Right ventricle myocardium inferior (tissue), 1 donor: ENCODE measurements at places on chromosomes 16 and 17. TPM values are rescaled to one million over a fixed set of nuclear protein-coding genes. Genes with fewer than 3 reads are reported as not detected.

GRCh38 chr17:50767030-50767429 is 288 bp downstream of the ANKRD40CL start:
- no peak for DNase-seq

GRCh38 chr17:5500247-5500588 is 13.9 kb downstream of the MIS12 start:
- no peak for DNase-seq

GRCh38 chr16:17377360-17378324 is 93.1 kb downstream of the XYLT1 start:
- DNase-seq, result no peak

DNA sequence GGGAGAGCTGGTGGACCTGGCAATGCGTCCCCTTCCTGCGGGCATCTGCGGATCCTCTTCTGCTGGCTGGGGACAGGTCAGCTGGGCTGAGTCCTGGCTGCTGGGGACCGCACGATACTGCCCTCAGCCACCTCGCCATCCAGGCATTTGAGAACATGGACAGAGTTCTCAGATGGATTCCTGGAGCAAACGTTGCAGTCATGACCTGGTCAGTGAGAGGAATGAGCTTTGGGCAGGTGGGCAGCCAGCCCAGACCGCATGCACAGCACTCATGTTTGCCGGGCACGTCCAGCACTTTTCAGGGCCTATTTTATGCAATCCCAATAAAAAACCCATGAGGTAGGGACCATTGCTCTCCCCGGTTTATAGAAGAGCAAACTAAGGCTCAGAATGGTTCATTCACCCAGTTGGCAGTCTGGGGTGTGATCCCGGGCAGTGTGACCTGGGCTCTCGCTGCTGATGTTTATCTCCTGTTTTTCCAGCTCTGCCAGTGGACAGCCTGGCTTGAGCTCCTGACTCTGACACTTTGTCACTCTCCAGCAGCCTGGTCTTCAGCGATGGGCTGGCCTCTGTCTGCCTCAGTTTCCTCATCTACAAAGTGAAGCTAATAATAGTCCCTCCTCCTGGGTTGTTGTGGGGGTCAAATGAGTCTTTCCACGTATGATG is 294.7 kb downstream of the IRF8 start:
- DNase-seq, result no peak

DNA sequence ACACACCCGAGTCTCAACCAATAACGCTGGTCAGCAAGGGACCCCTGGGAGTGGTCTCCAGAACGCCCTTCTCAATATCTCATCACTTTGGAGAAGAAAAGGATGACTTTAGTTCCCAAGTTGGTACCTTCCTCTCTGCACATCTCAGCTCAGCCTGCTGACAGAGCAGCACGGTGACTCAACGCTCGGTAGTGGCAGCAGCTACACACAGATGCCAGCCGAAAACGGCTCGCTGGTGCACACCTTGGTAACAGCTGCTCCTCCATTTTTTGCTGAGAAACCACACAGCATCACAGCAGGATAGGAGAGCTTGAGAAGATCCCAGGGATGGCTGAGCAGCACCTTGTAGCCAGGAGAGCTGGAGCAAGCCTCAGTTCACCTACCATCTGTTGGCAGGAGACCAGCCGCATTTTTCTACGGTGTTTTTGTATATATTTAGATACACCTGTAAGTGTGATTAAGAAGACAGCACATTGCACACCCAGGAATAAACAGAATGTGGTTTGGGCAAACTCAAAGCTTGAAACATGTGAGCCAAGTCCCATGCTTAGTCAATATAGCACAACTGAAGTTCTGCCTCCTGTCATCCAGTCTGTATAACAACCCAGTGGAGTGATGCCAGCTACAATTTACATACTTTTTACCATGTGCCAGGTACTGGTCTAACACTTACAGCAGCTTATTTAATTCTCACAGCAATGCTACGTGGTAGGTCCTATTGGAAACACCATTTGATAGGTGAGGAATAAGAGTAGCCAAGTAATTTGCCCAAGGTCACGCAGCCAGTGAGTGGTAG is 83.8 kb upstream of the ERCC4 start:
- DNase-seq, result no peak

DNA sequence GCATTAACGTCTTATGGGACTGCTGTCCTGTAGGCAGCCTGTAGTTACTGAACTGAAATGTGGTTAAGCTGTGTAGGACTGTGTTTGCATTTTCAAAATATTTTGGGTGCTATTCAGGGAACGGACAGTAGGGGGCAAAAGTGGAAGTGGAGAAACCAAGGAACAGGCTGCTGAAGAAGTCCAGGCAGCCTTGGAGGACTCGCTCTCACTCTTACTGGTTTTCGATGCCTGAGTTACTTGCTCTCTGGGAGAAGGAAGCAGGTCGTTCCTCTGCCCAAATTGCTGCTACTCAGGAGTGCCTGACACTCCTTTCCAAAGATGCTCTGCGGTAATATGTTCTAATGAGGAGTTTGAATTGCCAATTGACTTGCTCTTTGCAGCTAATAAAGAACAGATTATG is 64.5 kb upstream of the RBFOX1 start:
- DNase-seq, result no peak

DNA sequence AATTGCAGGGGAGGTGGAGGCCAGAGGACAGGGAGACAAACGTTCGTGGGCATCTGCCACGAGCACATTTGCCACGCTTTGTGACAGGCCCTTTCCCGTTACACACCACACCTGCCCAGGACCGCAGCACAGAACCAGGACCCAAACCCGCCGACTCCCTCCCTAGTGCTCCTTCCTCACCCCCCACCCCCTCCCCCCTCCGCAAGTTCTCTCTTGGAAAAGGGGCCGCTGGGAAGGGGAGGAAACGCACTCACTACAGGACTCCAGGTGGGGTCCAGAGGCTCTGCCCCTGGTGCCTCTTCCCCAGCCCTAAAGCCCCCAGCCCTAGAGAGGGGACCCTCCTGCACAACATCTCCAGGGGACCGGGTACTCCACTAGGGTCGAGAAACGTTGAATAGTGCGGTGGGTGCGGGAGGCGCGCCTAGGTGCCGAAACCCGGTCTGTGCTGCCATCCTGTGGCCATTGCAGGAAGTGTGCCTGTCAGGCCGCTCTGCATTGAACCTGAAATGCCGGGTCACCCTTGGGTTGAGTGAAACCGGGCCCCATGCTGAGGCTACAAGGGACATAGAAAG is 21.9 kb upstream of the EIF1 start:
- peak; percentile 93 for DNase-seq

The KRTAP9-4 gene
- total RNA-seq, result not detected

The KCNH4 gene
- 0.24 TPM for total RNA-seq

- no peak for DNase-seq
These were observed 28.5 kb upstream of the CREBBP start for GRCh38 chr16:3908951-3909437.

DNA sequence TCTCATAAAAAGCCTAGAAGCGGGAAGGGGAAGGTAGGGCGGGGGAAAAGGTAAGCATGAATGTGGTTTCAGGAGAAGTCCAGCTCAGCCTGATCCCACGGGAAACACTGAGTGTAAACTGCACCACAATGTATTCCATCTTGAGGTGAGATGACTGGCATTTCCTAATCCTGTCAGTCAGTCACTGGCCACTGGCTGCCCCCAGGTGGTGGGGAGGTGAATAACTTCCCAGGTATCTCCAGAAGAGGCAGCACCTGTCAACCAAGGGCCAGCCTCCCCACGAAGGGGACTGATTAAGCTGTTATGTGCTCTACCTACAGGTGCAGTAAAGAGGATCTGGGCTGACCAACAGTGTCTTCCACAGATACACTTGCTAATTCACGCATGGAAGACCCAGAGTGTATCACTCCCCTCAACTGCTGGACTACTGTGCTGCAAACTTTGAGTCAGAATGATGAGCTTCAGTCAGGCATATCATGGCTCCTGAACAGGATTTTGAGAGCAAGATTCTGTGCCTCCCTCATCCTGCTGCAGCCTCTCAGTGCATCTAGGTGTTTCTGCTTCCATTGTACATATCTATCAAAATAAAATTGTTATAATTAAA is 108.5 kb upstream of the CCL2 start:
- peak; percentile 63 for DNase-seq

The PNPO gene
- 27.8 TPM for total RNA-seq

DNA sequence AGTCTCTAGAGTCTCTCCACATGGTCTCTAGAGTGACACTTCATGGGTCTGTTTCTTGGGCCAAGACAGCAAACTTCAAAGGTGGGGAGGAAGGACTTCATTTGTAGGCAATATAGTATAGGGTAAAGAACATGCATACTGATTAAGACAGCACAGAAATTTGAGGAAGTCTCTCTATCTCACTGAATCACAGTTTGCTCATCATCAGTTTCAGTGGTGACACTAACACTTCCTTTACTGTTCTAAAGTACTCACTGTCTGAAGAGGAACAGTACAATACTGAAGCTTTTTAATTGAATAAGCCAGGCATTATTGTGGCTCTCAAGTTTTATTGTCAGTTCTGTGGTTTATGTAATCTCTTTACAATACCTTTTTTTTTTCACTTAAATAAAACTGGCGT is 656.4 kb upstream of the CDH8 start:
- DNase-seq, result no peak

GRCh38 chr16:2223221-2223941 is at the start of gene E4F1:
TSS of gene E4F1 (plus strand) at chr16:2223591. CDS start at chr16:2223614, 23 bp downstream.
- DNase-seq, result peak; percentile 100

DNA sequence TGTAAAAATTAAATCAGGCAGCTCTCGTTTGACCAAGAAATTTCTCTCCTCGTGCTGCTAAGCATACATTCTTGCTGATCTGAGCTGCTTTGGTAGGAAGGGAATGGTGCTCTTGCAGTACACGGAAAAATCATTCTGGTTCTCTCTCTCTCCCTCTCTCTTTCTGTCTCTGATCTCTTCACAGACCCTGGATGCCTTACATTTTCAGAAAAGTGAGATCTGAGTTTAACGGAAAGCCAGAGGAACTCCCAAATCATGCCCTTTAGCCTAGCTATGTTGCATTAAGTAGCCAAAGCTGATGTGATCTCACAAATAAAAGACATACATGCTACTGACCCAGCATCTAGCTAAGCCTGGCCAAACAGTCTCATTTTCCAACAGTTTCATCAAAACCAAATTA is 4.0 kb downstream of the CA10 start:
- DNase-seq, result no peak

DNA sequence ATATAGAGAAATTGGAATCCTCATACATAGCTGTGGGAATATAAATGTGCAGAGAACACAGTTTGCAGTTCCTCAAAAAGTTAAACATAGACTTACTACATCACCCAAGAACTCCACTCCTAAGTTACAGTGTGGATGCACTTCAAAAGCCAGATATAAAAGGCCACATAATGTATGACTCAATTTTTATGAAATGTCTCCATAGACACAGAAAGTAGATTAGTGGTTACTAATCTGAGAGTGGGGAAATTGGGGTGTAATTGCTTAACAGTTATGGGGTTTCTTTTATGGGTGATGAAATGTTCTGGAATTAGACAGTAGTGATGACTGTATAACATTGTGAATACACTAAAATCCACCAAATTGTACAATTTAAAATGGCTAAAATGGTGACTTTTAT is 60.9 kb downstream of the CACNG1 start:
- no peak for DNase-seq

DNA sequence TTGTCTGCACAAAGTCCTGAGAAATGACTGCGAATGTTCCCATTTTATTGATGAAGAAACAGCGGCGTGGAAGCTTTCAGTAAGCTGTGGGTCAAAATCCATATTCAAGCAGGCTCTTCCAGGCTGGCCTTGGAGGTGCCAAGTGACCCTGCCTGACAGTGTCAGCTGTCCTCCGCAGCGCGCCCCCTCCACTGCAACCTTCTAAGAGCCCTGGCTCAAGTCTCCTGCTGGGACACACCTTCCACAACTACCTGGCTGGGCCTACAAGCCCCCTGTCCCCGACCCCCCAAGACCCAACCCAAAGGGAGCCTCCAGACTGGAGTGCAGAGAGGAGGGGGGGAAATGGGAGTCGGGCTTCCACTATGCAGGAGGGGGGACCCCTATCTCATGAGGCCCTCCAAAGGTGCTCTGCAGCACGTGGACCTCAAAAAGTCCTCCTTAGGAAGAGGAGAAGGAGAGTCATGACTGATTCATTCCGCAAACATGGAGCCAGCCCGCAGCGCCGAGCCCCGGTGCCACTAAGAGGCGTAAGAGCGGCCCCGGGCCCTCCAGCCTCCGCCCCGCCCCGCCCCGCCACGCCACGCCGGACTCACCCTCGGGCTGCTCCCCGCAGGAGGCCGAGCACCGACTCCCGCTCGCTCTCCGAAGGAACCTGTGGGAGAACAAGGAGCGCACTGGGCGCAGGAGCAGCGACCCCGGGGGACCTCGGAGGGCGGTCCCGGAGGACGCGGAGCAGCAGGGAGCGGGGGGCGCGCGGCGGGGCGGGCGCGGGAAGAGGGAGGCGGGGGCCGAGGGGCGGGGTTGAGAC is 574 bp downstream of the MPP3 start:
- peak; percentile 77 for DNase-seq

GRCh38 chr17:12114686-12115418 is 94.2 kb downstream of the MAP2K4 start:
- no peak for DNase-seq

The LLGL2 gene
- total RNA-seq, result 4.1 TPM

GRCh38 chr17:47715669-47716325 is 17.2 kb upstream of the TBX21 start:
- DNase-seq, result no peak

DNA sequence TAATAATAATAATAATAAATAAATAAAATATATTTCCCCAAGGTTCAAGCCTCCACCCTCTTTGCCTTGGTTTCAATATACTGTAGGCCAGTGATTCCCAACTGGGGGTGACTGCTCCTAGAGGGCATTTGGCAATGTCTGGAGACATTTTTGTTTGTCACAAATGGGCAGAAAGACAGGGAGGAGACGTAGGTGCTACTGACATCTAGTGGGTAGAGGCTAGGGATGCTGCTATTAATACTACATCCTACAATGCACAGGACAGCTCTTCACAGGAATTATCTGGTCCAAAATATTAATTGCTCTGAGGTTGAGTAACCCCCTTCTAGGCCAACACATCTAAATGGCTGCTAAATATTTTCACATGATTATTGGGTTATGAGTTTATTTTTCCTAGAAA is 12.8 kb upstream of the PRR14 start:
- no peak for DNase-seq

GRCh38 chr17:65362826-65363225 is 198.6 kb downstream of the AXIN2 start:
- no peak for DNase-seq

- DNase-seq, result no peak
These were observed 5.1 kb upstream of the SETD6 start for GRCh38 chr16:58510097-58510775.

DNA sequence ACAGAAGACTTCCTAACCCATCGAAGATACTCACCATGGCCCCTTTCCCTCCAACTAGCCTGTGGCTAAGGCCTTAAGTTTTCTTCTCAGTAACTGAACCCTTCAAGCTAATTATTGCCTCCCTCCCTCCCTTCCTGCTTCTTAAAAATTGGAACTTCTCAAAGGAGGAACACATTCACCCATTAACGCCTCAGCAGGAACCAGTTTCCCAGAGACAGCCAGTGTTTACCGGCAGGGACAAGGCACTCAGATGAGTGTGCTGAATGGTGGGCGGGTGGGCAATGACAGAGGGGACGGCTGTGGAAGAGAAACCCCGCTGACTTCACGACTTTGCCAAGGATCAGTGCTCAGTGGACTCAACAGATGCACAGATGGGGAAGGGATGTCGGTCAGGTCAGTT is 20.3 kb downstream of the PITPNA start:
- DNase-seq, result no peak

The CD300A gene
- total RNA-seq, result 2.4 TPM

- DNase-seq, result peak; percentile 91
These were observed 13.2 kb downstream of the RAI1 start for GRCh38 chr17:17694169-17695081.

- no peak for DNase-seq
These were observed 9.0 kb upstream of the ARHGAP27 start for GRCh38 chr17:45441526-45442310.

GRCh38 chr16:77816293-77816692 is 27.9 kb downstream of the VAT1L start:
- no peak for DNase-seq

The GAN gene
- 8.5 TPM for total RNA-seq

The METTL23 gene
- total RNA-seq, result 17.3 TPM
